ENCODE measurements at places on chromosomes 1 and 21. TPM values are rescaled to one million over a fixed set of nuclear protein-coding genes. Genes with fewer than 3 reads are reported as not detected.

DNA sequence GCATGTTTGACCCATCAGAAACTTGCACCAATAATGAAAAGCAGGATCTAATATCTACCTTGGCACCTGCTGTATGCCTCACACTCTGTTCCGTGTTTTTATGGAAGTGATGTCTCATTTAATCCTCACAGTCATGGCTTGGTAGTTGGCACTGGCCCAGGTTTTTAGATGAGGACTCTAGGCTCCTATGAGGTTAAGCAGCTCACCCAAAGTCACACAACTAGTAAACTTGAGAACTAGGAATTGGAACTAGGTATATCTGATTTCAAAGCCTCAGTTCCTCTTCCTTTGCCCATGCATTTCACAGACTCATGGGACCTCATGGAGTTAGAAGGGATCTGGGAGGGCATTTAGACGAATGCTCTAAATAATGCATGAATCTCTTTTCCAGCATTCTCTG is 21.3 kb upstream of the TARBP1 start:
- no peak overlapping the region for H3K4me3 ChIP-seq
- peaks cover 46% of the 10 kb centered on the region for H3K4me1 ChIP-seq
- no peaks in the 10 kb centered on the region for H3K36me3 ChIP-seq
- DNase-seq, result no peak
- H3K27me3 ChIP-seq, result no peaks in the 10 kb centered on the region
- H3K27ac ChIP-seq, result no peak overlapping the region

- DNase-seq, result peak; percentile 54
- no peak overlapping the region for H3K27ac ChIP-seq
- no peak overlapping the region for H3K4me3 ChIP-seq
- no peaks in the 10 kb centered on the region for H3K27me3 ChIP-seq
- peaks cover 6% of the 10 kb centered on the region for H3K4me1 ChIP-seq
Observed at GRCh38 chr1:223215026-223215425, 72.0 kb upstream of the TLR5 start.

DNA sequence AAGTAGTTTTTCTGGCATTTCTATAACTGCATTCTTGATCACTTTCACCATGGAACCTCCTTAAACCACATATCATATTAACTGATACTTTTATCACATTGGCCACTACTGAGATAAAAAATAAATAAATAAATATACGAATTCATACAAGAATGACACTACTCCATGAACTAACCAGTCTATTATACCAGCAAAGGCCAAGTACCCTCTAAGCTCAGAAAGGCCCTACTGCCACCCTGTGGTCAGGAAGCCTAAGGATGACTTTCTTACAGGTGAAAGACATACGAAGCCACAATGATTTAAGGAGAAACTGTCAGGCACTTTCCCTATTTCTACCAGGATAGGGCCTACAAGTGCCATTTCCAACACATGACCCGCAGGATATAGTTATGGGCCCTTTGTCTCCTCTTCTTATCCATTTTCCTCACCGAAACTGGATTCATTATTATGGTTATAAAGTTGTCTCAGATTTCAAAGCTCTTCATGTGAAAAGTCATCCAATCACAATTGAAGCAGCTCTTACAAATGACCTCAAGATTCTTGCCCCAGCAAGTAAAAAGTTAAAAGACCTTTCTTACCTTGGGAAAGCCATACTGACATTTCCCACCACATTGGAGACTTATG is 23.9 kb downstream of the DNAJC8 start:
- no peaks in the 10 kb centered on the region for H3K27me3 ChIP-seq
- H3K4me1 ChIP-seq, result no peaks in the 10 kb centered on the region
- H3K4me3 ChIP-seq, result no peak overlapping the region
- H3K36me3 ChIP-seq, result peaks cover 3% of the 10 kb centered on the region
- DNase-seq, result no peak

DNA sequence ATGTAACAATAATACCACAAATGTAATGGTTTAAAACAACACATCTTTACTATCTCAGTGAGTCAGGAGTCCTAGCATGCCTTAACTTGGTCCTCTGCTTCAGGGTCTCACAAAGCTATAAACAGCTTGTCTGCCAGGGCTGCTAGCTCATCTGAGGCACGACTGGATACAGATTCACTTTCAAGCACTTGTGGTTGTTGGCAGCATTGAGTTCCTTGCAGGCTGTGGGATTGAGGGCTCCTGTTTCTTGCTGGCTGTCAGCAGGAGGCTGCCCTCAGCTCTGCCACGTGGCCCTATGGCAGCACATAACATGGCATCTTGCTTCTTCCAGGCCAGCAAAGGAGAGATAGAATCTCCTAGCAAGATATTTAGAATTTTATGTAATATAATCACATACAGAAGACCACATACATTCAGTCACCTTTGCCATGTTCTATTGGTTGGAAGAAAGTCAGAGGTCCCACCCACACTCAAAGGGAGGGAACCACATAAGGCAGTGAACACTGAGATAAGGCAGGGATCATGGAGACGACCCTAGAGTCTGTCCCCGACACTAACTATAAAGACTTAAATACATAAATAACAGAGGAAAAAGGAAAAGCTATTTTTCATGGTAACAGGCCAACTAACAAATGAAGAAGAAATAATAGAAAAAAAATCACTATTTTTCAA is 18.9 kb upstream of the IPP start:
- no peaks in the 10 kb centered on the region for H3K4me1 ChIP-seq
- H3K36me3 ChIP-seq, result no peaks in the 10 kb centered on the region
- no peak for DNase-seq
- H3K4me3 ChIP-seq, result no peak overlapping the region
- H3K27me3 ChIP-seq, result no peaks in the 10 kb centered on the region

Gene TTF2
- 28.3 TPM for total RNA-seq

- H3K4me3 ChIP-seq, result no peak overlapping the region
- no peaks in the 10 kb centered on the region for H3K36me3 ChIP-seq
- no peaks in the 10 kb centered on the region for H3K27me3 ChIP-seq
- H3K4me1 ChIP-seq, result no peaks in the 10 kb centered on the region
Observed at GRCh38 chr1:68644504-68644903, 147.6 kb upstream of the DEPDC1 start.

- no peaks in the 10 kb centered on the region for H3K27me3 ChIP-seq
- no peaks in the 10 kb centered on the region for H3K4me1 ChIP-seq
- no peak overlapping the region for H3K4me3 ChIP-seq
- H3K36me3 ChIP-seq, result peaks cover 9% of the 10 kb centered on the region
Observed at GRCh38 chr1:86382878-86383277, 13.2 kb downstream of the ODF2L start.

Gene OR1C1
- not detected for total RNA-seq
